ENCODE measurements at places on chromosomes 5 and 9. TPM values are rescaled to one million over a fixed set of nuclear protein-coding genes. Genes with fewer than 3 reads are reported as not detected.

The ABLIM3 gene
- total RNA-seq: 40.9 TPM

The MTX3 gene
- total RNA-seq: 15.9 TPM

The PCDH1 gene
- 38.0 TPM for total RNA-seq

The PPP2R2B gene
- 1.9 TPM for total RNA-seq

The MARVELD2 gene
- total RNA-seq: 0.42 TPM

The TTC16 gene
- total RNA-seq: 0.17 TPM

The RNF183 gene
- not detected for total RNA-seq

The SLC44A1 gene
- 29.2 TPM for total RNA-seq

The PRRX2 gene
- total RNA-seq: 1.7 TPM

The EQTN gene
- not detected for total RNA-seq

The C5orf63 gene
- total RNA-seq: 1.2 TPM

The HSD17B4 gene
- total RNA-seq: 90.6 TPM

The IL5 gene
- total RNA-seq: not detected
